Lower lobe of right lung (tissue), 2 donors: ENCODE measurements at places on chromosomes 4 and X.

GRCh38 chrX:123077631-123078030 lies 106.4 kb upstream of the GRIA3 start:
- no peak for DNase-seq

- DNase-seq: no peak
Observed at GRCh38 chr4:137656661-137657060, 124.4 kb upstream of the PCDH18 start.

GRCh38 chrX:112818114-112819007 lies 22.3 kb downstream of the AMOT start:
- DNase-seq: no peak

GRCh38 chrX:19443869-19444526 lies 71.3 kb downstream of the MAP3K15 start:
- DNase-seq: no peak

DNA sequence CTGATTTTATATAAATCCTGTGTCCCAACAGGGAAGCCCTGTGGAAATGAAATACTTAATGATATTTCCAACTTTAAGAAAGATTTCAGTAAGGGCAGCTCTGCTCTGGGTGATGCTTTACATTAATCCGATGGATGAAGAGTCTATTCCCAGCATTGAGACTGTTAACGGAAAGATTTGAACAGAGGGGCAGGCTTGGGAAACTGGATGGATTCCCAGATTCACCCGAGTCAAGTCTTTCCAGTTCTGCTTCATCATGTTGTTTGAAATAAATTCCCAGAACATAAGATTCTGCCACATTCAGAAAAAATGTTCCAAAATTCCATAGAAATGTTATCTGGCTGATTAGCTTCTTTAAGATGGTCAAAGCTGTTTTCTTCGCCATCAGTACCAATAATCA lies 246.0 kb downstream of the FBXW7 start:
- DNase-seq: no peak

DNA sequence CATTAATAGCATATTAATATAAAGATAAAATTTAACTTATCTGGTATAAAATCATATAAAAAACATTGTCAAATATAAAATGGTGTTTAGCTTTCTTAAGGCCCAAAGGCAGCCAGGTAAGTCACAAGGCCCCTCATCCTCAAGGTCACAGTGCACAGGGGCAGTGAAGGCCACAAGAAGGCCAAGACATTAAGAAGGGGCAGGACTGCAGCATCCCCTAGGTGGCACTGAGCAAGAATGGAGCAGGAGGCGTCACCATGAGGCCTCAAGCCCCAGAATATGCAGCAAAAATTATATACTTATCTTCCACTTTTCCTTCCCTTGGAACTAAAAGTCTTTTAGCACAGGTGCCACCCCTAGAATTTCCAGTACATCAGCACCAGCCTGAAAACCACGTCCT lies 49.5 kb upstream of the MAGEA8 start:
- no peak for DNase-seq

DNA sequence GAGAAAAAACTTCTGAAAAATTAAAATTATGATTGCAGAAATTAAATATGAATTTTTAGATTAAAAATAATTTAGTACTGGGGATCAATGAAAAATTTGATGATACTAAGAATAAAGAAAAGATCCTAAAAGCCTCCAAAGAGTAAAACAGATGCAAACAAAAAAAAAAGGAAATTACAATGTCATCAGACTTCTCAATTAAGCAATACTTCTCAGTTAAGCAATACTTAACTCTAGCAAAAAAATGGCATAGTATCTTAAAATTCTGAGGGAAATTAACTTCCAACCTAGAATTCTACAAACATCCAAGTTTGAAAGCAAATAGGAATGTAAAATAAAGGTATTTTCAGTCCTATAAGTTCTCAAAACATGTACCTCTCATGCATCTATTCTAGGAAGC lies 141.2 kb upstream of the INTU start:
- DNase-seq: no peak
